ENCODE measurements at places on chromosomes 3 and 15.

DNA sequence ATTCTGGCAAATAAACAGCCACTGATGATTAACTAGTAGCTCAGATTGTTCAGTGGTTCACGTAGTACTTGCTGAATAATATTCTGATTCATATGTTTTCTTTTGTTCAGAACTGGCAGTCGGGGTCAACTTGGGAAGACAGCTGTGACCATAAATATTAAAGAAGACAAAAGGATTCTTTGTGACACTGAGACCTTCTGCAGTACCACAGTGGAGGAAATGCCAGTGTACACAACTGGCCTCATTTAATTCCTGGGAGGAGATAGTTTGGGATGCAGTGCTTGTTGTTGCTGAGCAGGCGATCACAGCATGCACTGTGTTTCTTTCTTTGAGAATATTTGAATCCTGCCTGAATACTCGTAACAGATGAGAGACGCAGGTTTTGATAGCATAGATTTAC is 26.7 kb upstream of the MCF2L2 start:
- DNase-seq = peak; percentile 62

GRCh38 chr15:97140216-97140615 is 809.7 kb downstream of the NR2F2 start:
- no peak for DNase-seq

- no peak for DNase-seq
Observed at GRCh38 chr3:17442332-17443049, 299.9 kb downstream of the TBC1D5 start.

DNA sequence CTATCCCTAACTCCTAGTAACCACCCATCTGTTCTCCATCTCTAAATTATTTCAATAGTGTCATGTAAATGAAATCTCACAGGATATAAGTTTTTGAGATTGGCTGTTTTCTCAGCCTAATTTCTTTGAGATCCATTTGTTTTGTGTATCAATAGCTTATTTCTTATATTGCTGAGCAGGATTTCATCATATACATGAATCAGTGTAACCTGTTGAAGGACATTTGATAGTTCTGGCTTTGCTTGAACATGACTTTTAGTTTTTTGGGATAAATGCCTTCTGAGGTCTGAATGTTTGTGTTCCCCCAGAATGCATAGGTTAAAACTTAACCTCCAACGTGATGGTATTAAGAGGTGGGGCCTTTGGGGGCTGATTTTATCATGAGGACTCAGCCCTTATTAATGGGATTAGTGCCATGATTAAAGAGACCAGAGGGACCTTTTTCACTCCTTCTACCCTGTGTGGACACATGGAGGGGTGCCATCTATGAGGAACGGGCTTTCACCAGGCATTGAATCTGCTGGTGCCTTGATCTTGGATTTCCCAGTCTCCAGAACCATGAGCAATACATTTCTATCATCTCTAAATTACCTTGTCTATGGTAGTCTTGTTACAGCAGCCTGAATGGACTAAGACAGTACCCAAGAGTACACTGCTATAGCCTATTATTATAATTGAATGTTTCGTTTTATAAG is 118.3 kb downstream of the FNDC3B start:
- no peak for DNase-seq

DNA sequence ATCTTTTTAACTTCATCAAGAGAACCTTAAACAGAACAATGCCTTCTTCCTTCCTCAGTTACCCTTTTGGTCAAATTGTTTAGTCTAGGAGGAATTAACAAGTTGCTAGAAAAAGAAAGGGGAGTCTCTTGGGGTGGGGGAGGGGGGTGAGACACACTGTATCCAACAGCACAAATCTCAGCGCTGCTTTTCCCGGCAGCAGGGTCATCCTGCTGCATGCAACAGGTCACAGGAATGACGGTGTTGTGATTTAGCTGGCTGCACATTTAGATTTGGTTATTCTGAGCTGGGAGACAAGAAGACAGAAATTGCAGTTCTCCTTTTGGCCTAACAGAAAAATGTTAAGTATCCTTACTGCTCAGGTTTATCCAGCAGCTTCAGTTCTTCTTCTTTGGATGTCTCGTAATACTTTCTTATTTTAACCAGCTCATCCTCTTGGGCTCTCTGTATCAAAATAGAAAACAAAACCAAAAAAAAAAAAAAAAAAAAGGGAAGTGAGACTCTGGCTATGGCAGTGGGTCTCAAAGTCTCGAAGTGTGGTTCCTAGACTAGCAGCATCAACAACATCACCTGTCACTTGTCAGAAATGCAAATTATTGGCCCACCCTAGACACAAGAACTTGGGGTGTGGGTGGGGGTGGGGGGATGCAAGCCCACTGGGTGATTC is 190.5 kb downstream of the GREM1 start:
- DNase-seq = no peak

- no peak for DNase-seq
Observed at GRCh38 chr15:66779331-66780009, 77.4 kb downstream of the SMAD6 start.

DNA sequence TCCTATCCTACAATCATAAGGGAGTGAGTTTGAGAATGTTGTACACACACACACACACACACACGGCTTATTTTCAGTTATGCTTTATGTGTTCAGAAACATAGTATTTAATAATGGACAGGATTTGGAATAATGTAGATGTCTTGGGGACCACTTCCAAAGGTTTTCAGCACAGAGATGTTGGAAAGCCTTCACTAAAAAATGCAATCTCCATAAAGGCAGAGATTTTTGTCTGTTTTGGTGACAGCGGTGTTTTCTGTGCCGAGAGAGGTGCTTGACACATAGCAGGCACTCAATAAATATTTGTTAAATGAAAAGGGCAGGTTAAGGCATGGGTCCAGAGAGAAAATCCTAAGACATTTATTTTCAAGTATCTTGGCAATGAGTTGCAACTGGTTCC is 428.2 kb upstream of the RGMA start:
- DNase-seq = no peak

- no peak for DNase-seq
Observed at GRCh38 chr3:171956705-171957104, 82.7 kb upstream of the FNDC3B start.

GRCh38 chr3:116946376-116946775 is 236.8 kb downstream of the TUSC7 start:
- no peak for DNase-seq

- DNase-seq = no peak
Observed at GRCh38 chr3:179108086-179108485, 36.5 kb upstream of the ZMAT3 start.

DNA sequence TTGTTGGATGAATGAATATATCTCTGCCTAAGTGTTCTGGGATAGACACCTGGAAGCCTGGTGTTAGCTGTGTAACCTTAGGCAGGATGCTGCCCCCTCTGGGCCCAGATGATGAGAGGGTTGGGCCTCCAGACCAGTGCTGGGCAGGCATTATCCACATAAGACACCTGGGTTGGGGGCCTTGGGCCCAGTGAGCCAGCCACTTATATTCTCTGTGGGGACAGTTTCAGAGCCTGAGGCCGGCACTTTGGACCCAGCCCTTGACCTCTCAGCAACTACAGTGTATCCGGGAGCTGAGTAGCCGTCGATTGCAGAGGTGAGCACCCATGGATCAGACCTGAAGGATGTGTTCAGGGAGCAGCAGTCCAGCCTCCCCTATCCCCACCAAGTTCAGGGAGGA is 2.2 kb downstream of the HEMK1 start:
- DNase-seq = no peak

GRCh38 chr15:33107950-33108349 is 86.6 kb downstream of the FMN1 start:
- no peak for DNase-seq

Data from head of caudate nucleus (tissue), 42 donors.